ENCODE measurements at places on chromosomes 6 and 20.

DNA sequence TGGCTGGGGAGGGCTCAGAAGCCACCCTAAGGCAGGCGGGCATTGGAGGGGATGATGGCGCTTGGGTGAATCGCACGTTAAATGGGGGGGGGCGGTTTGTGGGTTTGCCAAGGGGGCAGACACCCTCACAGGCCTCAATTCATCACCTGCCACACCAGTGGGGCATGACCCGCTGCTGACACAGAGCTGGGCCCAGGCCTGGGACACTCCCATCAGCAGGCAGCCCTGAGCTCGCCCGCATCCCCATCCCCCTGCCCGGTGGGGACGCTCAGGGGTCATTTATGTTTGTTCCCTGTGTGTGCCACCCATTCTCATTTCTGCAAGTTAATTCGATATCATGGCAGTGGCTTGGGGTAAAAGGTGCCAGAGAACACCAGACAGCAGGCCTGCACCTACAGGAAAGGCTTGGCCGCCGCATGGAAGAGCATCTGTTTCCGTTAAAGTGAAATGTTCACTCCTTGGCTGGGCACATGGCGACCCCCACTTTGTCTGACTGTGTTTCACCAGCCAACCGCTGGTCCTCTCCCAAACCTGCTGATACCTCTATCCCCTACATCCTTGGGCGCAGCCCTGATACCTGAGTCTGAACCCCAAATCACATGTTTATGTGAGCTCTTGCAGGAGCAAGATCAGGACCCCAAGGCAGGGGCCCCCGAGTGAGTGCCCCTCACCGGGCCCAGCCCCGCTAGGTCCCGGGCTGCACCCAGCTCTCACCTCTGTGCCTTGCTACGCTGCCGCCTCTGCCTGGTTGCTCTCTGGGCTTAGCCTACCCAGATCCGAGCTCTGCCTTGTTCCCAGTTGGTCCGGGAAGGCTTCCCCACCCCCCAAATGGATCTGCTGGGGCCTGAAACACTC lies 248.8 kb downstream of the TAF4 start:
- DNase-seq: no peak

GRCh38 chr20:12207875-12208274 lies 290.2 kb downstream of the BTBD3 start:
- peak; percentile 73 for DNase-seq

DNA sequence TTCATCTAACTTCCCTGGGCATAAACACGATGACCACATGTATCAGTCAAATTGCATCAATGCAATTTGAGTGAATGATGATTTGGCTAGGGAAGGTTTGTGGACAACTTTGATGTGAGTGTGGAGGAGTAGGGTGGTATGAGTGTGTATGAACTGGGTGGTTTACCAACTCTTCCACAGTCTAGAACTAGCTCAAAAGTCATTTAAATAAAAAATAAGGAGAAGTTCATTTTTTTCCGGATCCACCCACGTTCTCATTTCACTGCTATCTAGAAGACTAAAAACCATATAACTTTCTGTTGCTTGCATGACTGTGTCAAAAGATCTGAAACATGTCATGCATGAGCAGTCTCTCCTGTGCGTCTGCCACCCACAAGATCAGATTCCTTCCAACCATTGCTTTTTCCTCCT lies 23.6 kb downstream of the SLC35D3 start:
- DNase-seq: no peak

GRCh38 chr6:121851056-121851455 lies 415.6 kb downstream of the GJA1 start:
- DNase-seq: peak; percentile 33

DNA sequence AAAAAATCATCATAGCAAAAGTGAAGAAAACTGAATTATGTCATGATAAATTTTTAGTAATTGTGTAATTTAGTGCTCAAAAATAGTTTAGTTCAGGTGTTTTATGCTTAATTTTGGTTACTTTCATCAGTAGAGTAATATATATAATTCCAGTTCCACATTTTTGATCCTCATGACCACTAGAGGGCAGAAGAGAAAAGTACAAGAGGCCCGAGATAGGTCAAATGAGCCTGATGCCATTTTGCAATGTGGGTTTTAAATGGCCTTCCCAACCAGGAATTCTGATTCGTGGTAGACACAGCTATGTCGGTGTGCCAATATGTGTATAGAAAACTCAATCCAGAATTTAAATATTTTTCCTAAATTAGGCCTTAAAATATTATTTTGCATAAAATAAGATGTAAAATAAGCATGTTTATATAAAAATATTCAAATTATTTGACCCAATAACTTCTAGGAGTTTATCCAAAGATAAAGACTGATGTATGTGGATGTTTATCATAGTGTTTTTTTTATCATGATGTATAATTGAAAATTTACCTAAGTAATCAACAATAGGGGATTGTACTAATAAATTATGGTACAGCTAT lies 159.7 kb upstream of the RPS6KA2 start:
- peak; percentile 82 for DNase-seq

DNA sequence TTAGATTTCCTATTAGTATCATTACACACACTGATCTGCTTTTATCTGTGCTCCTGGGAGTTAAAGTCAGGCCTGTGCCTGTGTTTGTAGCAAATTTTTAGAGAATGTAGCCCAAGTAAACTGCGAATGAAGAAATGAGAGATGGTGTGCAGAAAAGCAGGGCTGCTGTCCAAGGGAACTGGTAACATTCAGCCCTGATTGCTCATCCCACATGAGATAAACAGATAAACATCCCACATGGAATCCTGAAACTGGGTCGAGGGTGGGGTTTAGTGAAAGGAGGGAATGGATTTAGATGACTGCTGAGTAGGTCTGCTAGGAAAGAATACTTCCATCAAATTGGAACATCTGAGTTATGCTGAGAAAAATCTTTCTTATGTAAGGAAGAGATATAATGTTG lies 69.1 kb downstream of the GRIK2 start:
- no peak for DNase-seq

DNA sequence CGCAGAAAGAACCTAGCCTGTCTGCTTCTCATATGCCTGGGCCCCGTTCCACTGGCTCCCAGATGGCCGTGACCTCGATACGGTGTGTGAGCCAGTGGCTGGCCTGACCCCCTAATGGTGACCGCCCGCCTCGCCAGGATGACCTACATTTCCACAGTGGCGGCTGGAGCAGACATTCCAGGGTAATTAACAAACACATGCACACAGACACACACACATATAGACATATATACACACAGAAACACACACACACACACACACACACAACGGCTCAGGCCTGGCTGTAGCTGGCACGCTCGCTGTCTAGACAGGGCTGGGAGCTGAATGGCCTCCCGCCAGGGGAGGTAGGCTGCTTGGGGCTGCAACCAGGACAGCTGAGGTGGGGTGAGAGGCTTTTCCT lies 227.1 kb downstream of the ANKRD60 start:
- DNase-seq: peak; percentile 47

- no peak for DNase-seq
Observed at GRCh38 chr6:108806665-108807064, 41.6 kb upstream of the ARMC2 start.

DNA sequence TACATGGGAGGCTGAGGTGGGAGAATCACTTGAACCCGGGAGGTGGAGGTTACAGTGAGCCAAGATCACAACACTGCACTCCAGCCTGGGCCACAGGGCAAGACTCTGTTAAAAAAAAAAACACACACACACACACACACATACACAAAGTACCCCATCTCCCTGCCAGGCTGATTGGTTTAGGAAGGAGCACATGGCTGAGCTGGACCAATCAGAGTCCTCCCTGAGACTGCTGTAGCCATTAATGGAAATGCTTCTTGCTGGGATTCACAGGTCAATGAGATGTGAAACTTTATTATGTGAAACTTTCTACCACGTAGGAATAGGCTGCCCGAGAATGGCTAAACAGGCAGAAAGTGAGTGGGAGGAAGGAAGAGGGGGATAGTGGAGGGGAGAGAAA lies 2.9 kb downstream of the TREM1 start:
- no peak for DNase-seq

GRCh38 chr6:9938801-9939200 lies 476.1 kb downstream of the TFAP2A start:
- DNase-seq: no peak

- DNase-seq: no peak
Observed at GRCh38 chr6:169846286-169847056, 95.0 kb downstream of the ERMARD start.

DNA sequence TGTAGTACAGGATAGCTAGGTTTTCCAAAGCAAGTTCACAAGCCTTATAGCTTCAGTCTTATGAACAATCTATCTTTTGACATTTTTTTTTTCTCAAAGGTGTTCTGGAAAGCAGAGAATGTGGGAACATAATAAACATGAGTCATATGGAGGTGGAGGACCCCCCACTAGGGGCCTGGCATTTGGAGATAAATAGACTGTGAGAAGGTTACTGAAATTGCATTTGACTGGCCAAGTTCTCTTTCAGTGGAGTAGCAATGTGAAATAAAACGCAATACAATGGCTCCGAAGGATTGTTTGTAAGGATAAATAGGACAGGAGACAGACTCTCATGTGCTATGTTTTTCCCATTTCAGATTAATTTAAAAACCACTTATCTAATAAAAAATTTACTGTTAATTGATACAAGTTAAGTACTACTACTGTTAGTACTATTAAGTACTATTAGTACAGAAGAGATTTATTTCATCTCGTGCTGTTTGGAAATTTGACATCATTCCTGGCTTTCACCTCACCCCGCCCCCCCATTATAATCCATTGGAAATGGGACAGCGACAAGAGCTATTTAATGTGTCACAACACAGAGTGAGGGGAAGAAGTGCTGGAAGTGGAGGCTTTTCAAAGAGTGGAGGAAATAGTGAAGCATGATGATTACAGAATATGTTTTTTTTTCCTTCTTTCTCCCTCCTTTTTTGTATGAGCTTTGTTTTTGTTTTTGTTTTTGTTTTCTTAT lies 122.6 kb upstream of the ID4 start:
- DNase-seq: peak; percentile 33

- no peak for DNase-seq
Observed at GRCh38 chr6:33994472-33995308, 151.2 kb downstream of the GRM4 start.

DNA sequence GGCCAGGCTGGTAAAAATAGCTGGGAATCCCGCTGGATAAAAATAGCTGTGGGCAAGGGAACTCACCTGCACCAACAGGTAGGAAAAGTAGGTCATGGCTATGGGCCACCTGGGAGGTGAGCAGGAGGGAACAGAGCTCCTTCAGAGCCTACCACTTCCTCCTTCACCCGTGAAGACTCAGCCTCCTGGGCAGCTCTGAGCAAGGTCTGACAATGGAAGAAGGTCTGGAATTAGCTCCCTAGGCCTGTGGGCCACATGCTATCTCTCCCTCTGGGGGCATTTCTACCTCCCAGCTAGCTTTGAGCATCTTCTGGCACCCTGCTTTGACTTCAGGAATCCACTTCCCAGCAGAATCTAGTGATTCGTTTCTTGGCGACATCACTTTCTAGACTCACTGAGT lies 153.9 kb downstream of the MRPL14 start:
- no peak for DNase-seq

DNA sequence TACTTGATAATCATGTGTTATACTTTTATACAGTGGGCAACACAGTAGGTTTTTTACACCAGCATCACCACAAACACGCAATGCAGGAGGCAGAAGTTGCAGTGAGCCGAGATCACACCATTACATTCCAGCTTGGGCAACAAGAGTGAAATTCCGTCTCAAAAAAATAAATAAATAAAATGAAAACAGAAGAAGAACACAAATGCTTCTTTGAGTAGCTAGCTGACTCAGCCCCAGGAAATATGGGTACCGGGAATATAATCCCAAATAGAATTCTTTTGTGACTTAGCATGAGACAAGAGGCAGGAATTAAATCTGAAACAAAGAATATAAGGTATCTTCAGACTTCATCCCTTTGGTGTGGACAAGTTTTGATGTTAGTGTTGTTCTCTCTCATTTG lies 164.2 kb upstream of the ATXN1 start:
- DNase-seq: peak; percentile 26

GRCh38 chr6:54135665-54136369 lies 24.6 kb downstream of the MLIP start:
- peak; percentile 93 for DNase-seq

GRCh38 chr6:44472250-44472945 lies 84.9 kb downstream of the CDC5L start:
- DNase-seq: no peak

DNA sequence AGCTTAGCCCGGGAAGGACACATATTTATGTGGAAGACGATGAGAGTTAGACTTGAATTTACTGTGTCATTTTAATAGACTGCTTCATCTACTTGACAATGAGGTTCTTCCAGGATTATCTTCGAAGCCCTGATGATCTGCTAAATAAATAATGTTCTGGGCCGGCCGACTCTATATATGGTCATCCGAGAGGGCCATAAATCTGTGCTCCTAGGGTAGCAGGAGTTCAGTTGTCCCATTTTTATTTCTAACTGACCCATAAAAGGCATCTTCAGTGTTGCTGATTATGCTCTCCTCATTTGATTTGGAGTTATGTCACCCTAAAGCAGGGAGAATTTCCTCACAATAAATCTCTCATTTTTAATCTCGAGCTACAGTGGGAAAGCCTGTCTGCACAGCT lies 217.1 kb downstream of the SLC24A3 start:
- DNase-seq: no peak

DNA sequence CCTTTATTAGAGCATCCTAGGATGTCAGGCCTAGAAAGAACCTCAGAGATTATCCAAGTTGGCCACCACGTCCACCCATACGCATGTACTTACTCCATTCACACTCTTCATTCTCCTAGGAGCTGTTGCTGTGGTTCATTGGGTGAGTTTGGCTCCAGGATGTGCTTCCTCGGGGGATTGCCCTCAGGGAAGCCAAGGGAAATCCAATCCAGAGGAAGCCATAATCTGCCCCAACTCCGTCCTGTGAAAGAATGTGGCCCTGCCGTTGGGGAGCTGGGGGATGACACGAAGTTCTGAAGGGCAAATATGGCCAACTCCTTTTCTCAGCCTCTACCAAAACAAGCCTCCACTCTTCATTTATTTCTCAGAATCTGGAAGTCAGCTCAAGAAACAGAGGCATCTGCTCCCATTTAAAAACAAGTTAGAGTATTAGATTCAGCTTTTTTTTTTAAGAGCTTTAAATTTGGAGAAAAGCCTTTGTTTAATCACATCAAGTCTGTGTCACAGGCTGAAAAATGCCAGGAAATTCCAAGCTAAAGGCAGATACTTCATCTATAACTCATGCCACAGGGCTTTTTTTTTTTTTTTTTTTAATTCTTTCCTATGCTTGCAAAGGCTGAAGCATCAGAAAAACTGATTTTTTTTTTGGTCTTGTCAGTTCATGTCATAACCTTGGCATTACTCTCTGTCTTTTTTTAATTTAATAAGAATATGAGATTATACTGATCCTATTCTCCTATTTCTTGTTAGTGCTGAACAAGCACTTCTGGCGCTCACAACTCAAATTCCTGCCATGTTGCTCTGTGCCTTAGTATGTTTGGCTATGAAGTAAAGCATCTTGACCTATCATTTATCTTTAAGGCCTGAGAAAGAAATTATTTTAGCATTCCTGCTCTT lies 480.9 kb upstream of the MARCKS start:
- DNase-seq: peak; percentile 67

Measured in choroid plexus epithelial cell (primary cell).